ENCODE measurements at places on chromosomes 1 and 21.

DNA sequence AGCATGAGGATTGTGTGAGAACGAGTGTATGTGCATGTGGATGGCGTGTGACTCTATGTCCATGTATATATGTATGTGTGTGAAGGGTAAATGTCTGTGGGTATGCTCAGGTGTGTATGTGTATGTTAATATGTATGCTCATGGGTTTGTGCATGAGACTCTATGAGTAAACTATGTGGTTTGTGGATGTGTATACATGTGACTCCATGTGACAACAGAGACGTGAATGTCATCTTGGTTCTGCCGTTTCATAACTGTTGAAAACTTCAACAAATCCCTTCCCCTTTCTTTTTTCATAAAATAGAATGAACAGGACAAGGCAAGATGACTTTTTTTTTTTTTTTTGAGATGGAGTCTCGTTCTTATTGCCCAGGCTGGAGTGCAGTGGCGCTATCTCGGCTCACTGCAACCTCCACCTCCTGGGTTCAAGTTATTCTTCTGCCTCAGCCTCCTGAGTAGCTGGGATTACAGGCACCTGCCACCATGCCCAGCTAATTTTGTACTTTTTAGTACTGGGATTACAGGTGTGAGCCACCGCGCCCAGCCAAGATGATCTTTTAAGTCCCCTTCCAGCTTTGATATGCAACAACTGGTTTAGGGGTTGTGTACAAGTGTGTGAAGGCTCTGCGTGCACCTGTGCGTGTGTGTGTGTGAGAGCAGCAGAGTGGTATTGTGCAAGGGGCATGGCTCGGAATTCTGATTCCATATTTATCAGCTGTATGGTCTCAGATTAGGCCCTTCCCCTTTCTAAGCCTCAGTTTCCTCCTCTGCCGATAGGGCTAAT, 106.3 kb downstream of the EBNA1BP2 start:
- DNase-seq: no peak

GRCh38 chr1:54188291-54188690, 11.5 kb downstream of the CYB5RL start:
- DNase-seq: no peak

GRCh38 chr1:59066236-59066635, 230.7 kb upstream of the FGGY start:
- no peak for DNase-seq

DNA sequence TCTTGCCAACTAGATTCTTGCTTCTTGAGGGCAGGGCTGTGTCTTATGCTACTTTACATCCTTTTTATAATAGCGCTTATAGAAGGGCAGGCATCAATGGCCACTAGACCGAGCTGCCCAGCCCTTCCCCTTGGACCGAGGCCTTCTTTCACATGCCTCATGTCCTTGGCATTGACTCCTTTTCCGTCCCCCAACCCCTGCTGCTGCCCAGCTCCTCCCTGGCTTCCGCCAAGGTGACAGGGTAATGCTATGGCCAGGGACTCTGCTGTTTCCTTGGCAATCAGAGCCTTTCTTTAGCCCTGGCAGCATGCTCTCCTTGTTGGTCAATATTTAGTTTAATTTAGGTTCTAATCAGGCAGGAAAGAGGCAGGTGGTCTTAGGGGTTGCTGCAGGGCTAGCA, 48.2 kb downstream of the DDX20 start:
- no peak for DNase-seq

- DNase-seq: no peak
These were observed 67.8 kb upstream of the UBE2U start for GRCh38 chr1:64135462-64136223.

- no peak for DNase-seq
These were observed 22.4 kb upstream of the MED18 start for GRCh38 chr1:28306301-28306949.

DNA sequence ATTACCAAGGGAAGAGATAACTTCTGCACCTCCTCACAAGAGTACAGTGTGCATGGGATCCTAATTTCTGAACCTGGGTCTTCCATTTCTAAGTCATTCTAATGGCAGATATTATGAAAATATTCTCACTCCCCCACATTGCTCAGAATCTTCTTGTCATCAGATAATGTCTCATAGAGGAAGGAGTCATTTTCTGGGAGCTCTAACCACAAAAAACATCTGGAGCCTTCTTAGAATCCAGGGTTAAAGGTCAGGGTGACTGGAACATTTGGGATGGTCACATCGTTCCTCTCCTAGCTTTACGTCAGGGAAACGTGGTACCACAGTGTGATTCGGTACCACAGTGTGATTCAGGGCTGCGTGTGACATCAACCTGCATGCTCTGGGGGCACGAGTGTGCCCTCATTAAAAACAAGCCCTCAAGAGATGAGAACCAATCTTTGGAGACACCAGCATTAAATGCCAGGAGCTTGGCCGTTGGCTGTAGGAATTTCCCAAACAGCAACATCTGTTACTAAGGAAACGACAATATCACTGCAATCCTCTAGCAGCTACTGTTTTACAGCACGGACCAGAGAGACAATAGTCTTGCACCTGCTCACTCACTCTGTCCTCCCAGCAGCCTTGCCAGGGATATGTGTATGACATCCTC, 179.1 kb downstream of the PSMG1 start:
- no peak for DNase-seq

GRCh38 chr21:24939291-24939690, 668.0 kb downstream of the MRPL39 start:
- no peak for DNase-seq

DNA sequence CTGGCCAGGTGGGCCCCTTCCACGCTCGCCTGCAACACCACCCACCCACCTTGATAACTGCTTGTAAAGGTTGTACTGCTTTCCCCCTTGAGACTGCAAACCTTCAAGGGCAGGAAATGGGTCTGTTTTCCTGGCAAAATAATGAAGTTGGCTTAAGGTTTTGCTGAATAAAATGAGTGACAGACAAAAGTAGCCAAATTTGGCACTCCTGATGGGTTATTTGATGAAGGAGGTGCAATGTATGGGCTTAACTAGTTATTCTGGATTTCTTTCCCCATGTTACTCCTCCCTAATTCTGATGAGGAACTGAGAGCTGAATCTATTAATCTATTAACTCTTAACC, 14.6 kb upstream of the HLCS start:
- no peak for DNase-seq

- DNase-seq: no peak
These were observed 396.7 kb downstream of the TGFB2 start for GRCh38 chr1:218741852-218742251.

- DNase-seq: no peak
These were observed 95.9 kb downstream of the WDR64 start for GRCh38 chr1:241747992-241748391.

DNA sequence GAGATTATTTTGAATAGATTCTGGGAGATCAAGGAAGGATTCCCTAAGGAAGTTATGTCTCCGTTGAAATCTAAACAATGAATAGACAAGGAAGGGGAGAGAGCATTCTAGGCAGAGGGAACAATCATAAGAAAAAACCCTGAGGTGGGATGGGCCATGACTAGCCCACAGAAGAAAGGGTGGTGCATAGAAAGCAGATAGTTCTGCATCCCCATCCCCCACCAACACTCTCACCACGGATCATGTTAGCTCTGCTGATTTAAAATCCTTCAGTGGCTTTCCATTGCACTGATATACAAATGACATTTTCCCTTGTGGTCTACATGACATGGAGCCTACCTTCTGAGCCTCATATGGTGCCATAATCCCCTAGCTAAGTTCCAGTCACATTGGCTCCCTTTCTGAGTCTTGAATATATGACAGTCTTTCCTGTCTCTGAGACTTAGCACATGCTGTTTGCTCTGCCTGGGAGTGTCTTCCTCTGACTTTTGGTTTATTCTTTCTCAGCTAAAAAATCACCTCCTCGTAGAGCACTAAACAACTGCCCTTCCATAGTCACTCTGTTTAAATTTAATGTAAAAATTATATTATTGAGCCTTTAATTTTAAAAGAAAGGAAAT, 15.2 kb downstream of the SCMH1 start:
- no peak for DNase-seq

GRCh38 chr1:38285807-38286530, 239.4 kb upstream of the POU3F1 start:
- DNase-seq: no peak

Measured in stimulated activated CD4-positive, alpha-beta T cell treated with anti-CD3 and anti-CD28 coated beads, TNF-alpha, amount 100 ng/mL, for 24 hours (primary cell).